Esophagus muscularis mucosa (tissue), 4 donors: ENCODE measurements at places on chromosomes 7 and 10. TPM values are rescaled to one million over a fixed set of nuclear protein-coding genes. Genes with fewer than 3 reads are reported as not detected.

The UCMA gene
- not detected for total RNA-seq

The TLX1 gene
- not detected for total RNA-seq

The RAB11FIP2 gene
- total RNA-seq = 39.4 TPM

- no peaks in the 10 kb centered on the region for H3K36me3 ChIP-seq
- no peaks in the 10 kb centered on the region for H3K27me3 ChIP-seq
- peak overlapping the region; percentile 41 for H3K27ac ChIP-seq
These were observed 445.3 kb upstream of the MGMT start for GRCh38 chr10:129021594-129022304.
